ENCODE measurements at places on chromosomes 3 and 15.

DNA sequence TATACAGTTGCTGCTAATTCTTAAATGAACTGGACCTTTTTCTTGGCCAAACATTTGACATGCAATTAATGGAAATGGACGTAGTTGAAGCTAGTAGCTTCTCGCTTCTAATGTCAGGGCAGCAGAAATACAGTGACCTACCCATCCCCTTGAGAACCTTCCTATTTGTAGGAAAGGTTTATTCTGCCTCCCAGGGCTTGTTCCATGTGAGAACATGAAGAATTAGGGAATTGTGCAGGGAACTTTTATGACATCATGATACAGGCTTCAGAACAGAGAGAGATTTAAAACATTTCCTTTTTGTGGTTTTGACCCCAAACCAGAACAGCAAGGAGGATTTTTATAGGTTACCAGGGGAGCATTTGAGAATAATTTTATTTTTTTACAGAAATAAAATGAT, 406.6 kb upstream of the PPP2R3A start:
- no peak for DNase-seq

DNA sequence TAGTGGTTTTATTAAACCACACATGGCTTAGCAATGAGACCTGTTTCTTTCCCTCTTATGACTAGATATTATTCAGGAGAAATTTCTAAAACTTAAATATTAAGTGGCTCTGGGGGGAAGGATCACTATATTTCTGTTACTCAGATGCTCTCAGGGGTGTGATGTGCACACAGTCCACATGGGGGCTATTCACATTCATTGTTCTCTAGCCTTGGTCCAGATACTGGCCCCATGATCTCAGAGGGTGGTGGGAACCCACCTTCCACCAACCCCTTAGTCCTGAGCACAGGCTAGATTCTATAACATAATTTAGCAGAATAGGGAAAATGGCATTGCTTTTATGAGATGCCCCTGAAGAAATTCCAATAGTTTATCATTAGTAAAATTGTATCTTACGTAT, 149.0 kb upstream of the ST8SIA2 start:
- DNase-seq = no peak

DNA sequence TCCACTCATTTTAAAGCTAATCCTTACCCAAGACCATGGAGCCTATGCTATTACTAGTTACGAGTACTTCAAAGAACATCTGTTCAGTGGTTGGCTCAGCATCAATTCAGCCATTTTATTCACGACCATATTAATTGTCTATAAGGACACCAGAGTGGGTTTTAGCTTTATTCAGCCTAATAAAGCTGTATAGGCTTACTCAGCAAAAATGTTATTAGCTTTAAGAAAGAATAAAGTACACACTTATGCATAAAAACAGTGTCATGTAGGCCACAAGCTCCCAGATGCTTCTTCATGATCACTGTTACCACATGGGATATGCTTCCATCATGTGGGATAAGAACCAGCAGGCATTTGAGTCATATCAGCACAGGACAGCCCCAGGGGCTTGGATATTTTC, 87.4 kb upstream of the GPR149 start:
- DNase-seq = no peak

DNA sequence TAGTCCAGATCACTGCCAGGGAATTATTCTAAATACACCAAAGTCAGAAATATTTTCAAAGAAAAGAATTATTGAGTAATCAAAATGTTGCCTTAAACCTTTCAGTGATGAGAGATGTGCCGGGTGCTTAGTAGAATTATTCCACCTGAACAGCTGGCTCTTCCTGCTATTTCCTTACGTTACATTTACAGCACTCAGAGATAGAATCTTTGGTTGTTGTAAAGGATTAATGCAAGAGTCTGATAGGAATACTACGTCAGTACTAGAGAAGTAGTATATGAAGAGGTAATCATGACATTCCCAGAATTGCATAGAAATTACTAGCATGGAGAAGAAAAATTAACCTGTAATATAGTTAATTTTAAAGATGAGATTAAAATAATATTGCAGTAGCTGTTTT, 50.9 kb upstream of the ZDHHC23 start:
- no peak for DNase-seq

- DNase-seq = no peak
Measured at GRCh38 chr3:119580067-119580760, 922 bp downstream of the ADPRH start.

GRCh38 chr3:44030285-44030684, 211.4 kb upstream of the TOPAZ1 start:
- no peak for DNase-seq

DNA sequence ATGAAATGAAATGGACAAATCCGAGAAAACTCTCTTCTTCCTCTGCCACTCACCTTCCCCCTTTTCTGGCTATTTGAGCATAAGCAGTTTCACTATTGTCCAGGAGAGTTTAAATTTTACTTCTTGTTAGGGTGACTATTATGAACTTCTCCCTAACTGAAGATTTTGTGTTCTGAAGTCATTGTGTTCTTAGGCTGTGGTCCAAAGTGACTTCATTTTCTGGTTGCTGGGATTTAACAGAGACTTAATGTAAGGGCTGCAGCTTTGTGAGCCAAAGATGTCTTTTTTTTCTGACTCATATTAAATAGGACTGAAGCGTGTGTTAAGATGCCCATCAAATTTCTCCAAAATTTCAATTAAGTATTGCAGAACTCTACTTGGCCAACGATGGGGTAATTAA, 46.5 kb upstream of the FSTL1 start:
- no peak for DNase-seq

DNA sequence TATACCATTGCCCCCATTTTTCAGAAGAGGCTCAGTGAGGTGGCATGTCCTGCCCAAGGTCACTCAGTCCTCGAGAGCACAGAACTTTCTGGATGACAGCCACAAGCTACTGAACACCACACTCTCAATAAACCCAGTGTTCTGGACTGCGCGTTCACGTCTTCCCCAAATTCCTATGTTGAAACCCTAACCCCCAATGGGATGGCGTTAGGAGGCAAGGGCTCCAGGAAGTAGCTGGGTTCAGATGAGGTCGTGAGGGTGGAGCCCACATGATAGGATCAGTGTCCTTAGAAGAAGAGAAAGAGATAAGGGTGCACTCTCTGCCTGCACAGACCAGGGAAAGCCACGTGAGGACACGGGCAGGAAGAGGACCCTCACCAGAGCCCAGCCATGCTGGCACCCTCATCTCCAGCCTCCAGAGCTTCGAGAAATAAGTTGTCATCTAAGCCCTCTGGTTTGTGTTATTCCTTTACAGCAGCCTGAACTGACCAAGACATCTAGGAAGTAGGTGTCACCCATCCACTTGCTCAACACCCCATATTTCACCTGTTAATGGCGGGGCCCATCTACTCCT, 324.0 kb downstream of the UACA start:
- no peak for DNase-seq

DNA sequence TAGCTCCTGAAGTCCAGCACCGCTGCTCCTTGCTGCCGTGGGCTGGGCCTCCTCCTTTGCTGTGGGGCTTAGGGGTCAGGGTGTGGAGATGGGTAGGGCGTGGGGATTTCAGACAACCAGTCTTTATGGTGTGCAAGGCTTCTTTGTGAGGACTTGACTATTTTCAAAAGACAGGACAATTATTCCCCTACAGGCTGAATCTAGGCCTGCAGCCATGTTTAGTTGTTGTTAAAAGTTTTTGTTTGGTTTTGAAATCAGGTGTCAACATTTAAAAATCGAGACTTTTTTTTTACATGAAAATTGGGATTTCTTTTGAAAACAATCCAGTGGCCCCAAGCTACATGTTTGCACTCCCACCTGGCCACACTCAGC, 10.6 kb downstream of the RPL32 start:
- DNase-seq = no peak

- peak; percentile 11 for DNase-seq
Measured at GRCh38 chr15:56732135-56732885, 999 bp downstream of the ZNF280D start.

DNA sequence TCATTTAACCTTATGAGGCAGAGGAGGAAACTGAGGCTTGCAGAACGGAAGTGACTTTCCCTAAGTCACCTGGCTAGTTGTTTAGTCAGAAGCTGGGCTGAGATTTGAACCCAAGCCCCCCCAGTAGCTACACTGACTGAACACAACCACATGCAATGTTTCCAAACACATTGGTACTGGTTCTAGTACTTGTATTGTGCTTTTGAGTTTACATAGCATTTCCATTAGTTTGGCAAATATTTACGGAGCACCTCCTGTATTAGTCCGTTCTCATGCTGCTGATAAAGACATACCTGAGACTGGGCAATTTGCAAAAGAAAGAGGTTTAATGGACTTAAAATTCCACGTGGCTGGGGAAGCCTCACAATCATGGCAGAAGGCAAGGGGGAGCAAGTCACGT, 56.3 kb upstream of the ITGA11 start:
- DNase-seq = no peak

DNA sequence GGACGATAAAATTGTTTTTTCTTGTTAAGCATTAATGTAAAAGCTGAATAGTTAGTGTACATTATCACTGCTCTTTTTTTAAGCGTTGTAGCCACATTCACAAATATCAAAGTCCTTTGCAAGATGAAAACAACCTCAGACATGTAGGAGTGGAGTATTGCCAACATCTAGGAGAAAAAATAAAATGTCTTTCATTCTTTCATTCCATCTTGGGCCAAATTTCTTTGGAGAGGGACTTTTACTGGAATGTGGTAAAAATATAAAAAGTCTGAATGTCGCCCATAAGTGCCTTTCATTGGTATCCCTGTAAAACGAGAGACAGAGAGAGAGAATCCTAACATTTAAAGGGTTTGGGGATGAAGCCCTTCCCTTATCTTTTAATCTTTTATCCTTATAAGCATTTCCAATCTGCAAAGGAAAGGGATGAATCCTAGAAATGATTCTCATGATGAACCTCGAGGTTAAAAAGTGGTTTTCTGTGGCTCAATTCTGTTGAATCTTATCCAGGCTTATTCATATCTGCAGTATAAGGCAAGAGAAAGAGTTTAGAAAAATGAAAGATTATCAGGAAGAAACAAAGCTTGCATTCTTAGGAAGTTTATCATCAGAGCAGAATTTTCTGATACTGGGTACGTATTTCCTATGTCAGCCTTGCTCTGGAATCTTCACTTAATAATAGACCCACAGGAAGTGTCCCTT, 1031.7 kb downstream of the MCTP2 start:
- DNase-seq = no peak

- no peak for DNase-seq
Measured at GRCh38 chr15:70339571-70340493, 242.1 kb upstream of the TLE3 start.

DNA sequence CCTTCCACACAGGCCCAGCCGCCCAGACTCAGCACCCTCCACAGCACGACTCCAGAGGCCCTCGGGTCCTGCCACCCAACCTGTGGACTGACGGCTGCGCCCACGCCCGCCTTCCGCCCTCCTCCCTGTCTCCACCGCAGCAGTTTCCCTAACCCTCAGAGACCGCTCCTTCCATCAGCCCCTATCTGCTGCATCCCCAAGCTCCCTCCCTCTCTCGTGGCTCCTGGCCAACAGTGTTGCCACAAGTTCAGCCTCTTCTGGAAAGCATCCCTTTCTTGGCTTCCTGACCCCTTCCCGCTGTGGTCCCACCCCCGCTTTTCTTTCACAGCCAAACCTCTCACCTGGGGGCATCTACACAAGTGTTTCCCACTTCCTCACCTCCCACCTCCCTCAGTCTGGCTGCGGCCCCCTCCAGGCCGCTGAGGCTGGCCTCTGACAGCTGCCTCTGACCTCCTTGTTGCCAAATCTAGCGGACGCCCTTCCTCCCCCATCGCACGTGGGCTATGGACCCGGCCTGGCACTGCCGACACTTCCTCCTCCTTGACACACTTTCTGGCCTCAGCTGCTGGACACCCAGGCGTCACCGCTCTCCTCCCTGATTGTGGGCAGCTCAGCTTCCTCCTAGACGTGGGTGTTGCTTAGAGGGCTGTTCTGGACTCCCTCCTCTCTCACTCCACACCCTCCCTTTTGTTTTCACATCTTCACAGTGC, 168.8 kb upstream of the TLE3 start:
- no peak for DNase-seq

DNA sequence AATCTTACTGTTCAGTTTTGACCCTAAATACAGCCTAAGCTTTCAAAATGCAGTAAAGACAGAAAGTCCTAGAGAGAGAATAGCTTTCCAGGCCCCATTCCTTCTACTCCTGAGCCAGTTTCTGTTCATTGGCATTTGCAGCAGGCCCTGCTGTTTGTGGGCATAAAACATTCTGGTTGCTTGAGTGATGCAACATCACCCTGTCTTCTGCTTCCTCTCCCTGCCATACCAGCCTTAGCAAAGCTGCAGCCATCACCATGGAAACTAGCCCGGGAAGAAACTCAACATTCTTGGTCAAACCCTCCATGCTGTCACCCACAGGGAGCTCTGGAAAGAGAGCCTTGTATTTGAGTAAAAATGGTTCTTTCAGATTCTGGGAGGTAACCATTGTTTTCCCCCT, 325.7 kb downstream of the MAGI1 start:
- no peak for DNase-seq

GRCh38 chr3:128385080-128385832, 81.4 kb downstream of the DNAJB8 start:
- no peak for DNase-seq

GRCh38 chr3:23834082-23834870, 28.5 kb downstream of the UBE2E1 start:
- DNase-seq = no peak

GRCh38 chr3:74122281-74122680, 492.2 kb downstream of the CNTN3 start:
- no peak for DNase-seq

DNA sequence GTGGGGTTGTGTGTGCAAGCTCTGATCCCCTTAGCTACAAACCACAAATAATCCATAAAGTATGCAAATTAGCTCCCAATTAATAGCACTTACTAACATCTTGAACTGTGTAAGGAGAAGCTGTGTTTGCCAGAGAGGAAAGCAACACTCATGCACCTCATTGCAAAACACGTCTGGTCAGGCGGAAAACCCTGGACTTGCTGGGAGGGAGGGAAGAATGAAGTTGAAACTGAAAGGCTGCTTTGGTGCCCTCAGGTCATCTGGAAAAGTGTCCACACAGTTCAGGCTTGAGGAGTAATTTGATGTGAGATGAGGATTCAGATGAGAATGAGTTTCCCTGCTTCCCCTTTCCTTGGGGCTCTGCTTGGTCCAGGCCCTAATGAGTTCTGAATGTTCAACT, 185.5 kb upstream of the ANKRD28 start:
- DNase-seq = no peak
